ENCODE measurements at places on chromosomes 2 and 18.

DNA sequence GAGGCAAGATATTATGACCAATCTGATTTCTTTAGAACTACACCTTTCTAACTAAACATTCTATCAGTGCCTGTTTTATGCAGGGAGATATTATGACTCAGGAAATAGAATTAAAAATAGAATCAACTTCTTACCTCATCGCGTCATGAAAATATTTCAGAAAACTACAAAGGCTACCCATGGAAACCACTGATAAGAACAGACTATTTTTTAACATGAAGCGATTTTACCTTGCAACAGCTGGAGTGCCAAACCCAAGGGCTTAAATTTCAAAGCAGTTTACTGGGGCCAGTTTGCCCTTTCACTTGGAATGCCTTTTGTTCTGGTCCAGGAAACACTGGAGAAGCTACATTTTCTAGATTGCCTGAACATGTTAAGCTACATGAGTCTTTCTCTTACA lies 304.8 kb upstream of the CCDC68 start:
- DNase-seq: no peak

GRCh38 chr2:23550553-23550952 lies 165.6 kb downstream of the KLHL29 start:
- DNase-seq: no peak

DNA sequence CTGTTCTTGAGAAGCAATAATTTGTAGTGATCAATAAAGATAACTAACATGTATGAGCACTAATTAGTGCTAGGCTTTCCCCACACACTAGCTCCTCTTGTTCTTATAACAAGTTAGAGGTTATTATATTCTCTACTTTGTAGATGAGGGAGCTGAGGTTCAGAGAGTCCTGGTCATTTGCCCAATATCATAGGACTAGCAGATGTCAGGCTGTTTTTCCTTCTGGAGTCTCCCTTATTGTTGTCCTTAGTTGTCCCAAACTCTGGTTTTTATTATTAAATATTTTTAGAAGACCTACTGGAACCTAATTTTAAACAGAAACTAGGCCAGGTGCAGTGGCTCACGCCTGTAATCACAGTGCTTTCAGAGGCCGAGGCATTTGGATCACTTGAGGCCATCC lies 16.5 kb upstream of the TTC39C start:
- DNase-seq: no peak

- DNase-seq: no peak
Measured at GRCh38 chr2:215998636-215999035, 14.7 kb downstream of the MREG start.

DNA sequence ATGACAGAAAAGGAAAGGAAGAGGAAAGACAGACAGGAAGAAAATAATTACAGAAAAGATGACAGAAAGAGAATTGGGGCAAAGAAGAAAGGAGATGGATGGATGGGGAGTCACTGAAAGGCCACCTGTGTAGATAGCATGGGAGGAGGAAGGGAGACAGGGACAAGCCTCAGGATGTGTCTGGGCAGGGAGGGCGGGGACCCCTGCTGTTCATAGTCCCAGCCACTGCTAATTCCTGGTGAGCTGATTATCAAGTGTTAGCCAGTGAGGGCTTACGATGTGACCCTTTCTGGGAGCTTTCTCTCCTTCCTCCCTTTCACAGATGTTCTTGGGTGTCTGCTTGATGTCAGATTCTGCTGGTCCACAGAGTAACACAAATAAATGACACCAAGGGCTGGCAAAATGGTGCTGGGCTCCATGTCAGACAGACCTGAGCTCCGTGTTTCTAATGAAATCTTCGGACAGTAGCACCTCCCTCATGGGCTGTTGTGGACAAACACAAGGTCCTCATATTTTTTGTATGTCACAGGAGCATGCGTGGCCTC lies 13.6 kb downstream of the FHOD3 start:
- no peak for DNase-seq
